ENCODE measurements at places on chromosomes 6 and 20.

DNA sequence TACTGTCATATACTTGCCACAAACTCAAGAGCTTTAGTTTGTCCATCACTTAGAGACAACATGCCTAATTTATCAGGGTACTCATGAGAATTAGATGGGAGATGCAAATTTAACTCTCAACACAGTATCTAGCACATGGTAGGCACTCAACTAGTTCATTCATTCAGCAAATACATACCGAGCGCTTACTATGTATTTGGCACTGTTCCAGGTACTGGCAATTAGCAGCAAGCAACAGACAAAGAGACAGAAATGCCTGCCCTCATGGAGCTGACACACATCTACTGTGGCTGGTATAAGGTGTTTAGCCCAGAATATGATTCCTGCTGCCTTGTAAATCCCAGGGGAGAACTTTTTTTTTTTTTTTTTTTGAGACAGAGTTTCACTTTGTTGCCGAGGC, 4.8 kb downstream of the MICAL1 start:
- DNase-seq = no peak

DNA sequence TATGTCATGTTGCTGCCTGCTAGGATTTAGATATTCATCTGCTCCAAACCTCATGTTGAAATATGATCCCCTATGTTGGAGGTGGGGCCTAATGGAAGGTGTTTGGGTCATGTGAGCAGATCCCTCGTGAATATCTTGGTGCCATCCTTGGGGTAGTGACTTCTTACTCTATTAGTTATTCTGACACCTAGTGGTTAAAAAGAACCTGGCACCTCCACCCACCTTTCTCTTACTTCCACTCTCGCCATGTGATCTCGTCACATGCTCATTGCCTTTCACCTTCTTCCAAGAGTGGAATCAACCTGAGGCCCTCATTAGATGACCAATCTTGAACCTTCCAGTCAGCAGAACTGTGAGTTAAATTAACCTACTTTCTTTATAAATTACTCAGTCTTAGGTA, 549.4 kb upstream of the SYNCRIP start:
- DNase-seq = no peak

- no peak for DNase-seq
These were observed 172.4 kb downstream of the PLCB4 start for GRCh38 chr20:9241232-9241692.

DNA sequence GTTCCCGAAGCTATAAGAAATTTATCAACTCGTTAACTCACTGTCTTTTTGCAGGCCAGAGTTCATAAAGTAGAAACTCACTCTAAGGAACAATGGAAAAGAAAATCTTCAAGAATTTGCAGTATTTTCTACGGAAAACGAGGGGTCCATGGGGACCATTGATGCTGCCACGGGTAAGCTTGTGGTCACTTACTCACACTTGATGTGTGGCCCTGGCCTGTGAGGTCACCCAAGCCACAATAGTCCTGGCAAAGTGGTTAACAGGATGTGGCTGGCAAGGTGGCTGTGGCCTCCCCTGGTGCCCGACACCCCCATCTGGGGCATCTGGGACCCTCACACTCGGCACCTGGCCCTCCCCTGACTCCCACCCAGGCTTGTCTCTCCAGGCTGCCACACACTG, 123.4 kb downstream of the C6orf118 start:
- DNase-seq = no peak

DNA sequence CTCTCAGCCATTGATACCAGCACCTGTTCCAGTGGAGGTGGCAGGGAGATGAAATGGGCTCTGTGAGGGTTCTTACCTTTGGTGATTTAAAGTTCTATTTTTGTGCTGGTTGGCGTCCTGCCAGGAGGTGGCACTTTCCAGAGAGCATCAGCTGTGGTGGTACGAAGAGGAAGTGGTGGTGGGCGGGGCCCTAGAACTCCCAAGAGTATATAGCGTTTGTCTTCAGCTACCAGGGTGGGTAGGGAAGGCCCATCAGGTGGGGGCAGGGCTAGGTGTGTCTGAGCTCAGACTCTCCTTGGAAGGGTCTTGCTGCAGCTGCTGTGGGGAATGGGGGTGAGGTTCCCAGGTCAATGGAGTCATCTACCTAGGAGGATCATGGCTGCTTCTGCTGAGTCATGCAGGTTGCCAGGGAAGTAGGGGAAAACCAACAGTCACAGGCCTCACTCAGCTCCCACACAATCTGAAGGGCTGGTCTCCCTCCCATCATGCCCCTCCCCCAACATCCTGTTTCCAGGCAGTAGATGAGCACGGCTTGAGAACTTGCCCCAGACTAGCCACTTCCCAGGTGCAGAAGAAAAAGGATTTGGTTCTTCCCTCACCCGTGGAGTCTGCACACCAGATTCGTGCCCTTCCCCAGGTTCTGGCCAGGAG, 46.6 kb downstream of the MOXD1 start:
- DNase-seq = no peak

GRCh38 chr6:161079566-161080262, 88.1 kb downstream of the MAP3K4 start:
- DNase-seq = no peak

Measured in cortex of kidney (tissue), 1 donor.